Activated CD4-positive, alpha-beta T cell treated with anti-CD3 and anti-CD28 coated beads, Interleukin-2, Interleukin-4, amounts not matched to agents 100 ng/mL and 50 ng/mL, durations not matched to agents 16 hours and 8 hours (primary cell): ENCODE measurements at places on chromosomes 7 and 10.

- DNase-seq: no peak
Measured at GRCh38 chr7:5694221-5694754, 87.2 kb downstream of the RNF216 start.

- DNase-seq: peak; percentile 22
Measured at GRCh38 chr7:143884969-143885559, 16.9 kb downstream of the TCAF1 start.

GRCh38 chr7:119271147-119271779 lies 1001.7 kb upstream of the KCND2 start:
- no peak for DNase-seq

- DNase-seq: no peak
Measured at GRCh38 chr7:30463405-30464145, 15.0 kb downstream of the NOD1 start.

- DNase-seq: no peak
Measured at GRCh38 chr10:111370101-111370500, 293.3 kb downstream of the ADRA2A start.

GRCh38 chr10:6494936-6495592 lies 85.0 kb downstream of the PRKCQ start:
- DNase-seq: peak; percentile 63

GRCh38 chr7:102842284-102842683 lies 70.5 kb upstream of the LRRC17 start:
- DNase-seq: no peak

- DNase-seq: no peak
Measured at GRCh38 chr7:149854611-149855360, 16.6 kb downstream of the ZNF862 start.

DNA sequence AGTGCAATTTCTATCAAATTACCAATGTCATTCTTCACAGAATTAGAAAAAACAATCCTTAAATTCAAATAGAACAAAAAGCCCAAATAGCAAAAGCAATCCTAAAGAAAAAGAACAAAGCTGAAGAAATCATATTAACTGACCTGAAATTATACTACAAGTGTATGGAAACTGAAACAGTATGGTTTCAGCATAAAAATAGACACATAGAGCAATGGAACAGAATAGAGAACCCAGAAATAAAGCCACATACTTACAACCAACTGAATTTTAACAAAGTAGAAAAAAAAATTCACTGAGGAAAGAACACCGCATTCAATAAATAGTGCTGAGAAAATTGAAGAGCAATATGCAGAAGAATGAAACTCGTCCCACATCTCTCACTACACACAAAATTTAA lies 142.0 kb upstream of the CHRM2 start:
- no peak for DNase-seq

DNA sequence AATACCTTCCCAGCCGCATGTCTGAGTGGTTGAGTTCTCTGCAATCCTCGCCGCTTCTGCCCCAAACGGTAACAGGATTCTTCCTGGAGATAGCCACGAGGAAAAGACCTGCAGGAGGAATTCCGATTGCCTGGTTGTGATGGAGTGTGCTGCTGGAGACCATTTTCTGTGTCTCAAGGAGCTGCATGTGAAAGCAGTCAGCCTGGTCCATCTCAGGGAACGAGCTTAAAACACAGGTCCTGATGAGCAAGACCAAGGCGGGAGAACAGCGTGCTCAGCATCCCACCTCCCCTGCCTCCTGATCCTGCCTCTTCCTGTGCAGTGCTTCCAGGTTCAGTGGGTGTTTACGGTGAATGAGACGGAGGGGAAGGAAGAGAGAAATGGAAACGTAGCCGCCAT lies 26.5 kb downstream of the VIPR2 start:
- no peak for DNase-seq

GRCh38 chr10:24008164-24009091 lies 200.5 kb upstream of the KIAA1217 start:
- DNase-seq: no peak

DNA sequence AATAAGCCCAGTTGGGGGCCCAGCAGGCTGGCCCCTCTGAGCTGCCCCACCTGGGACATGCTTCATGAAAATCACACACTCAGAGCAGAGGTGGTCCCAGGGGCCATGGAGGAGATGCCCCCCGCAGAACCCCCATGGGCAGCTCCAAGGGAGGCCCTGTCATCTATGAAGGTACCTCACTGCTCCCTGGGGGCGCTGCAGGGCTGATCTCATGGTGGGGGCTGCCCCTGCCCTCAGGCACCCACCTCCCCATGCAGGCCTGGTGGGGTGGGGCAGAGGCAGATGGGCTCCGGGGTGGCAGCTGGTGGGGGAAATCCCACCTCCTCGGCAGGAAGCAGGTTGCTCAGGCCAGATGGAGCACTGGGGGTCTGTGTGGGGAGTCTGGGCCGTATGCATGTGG lies 60.5 kb downstream of the YKT6 start:
- DNase-seq: no peak

DNA sequence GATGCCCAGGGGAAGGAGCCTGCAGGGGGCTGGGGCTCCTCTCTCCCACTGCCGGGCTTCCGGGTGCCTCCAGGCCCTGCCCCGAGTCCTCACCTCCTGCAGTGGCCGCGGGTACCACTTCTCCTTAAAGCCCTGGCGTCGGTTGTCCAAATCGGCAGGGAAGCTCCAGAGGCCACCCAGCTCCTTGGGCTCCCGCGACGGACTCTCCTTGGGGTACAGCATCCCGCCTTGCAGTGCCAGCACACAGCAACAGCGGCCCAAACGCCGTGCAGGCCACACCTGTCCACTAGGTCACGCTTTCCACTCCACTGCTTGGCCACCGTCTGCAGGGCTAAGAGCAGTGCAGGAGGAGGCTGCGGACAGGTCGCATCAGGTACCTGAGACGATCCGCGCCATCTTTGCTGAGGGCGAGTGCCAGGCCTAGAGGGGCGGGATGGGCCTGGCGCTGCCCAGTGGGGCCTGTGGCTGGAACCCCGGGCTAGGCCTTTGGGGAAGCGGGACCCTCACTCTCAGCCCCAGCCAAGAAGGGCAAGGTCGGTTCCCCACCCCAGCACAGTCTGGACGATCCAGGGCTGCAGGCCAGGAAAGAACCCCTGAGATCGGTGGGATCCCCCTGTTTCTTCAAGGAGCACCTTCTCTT lies 47.7 kb upstream of the ZNF479 start:
- no peak for DNase-seq

GRCh38 chr7:47150497-47151260 lies 431.2 kb downstream of the TNS3 start:
- no peak for DNase-seq

DNA sequence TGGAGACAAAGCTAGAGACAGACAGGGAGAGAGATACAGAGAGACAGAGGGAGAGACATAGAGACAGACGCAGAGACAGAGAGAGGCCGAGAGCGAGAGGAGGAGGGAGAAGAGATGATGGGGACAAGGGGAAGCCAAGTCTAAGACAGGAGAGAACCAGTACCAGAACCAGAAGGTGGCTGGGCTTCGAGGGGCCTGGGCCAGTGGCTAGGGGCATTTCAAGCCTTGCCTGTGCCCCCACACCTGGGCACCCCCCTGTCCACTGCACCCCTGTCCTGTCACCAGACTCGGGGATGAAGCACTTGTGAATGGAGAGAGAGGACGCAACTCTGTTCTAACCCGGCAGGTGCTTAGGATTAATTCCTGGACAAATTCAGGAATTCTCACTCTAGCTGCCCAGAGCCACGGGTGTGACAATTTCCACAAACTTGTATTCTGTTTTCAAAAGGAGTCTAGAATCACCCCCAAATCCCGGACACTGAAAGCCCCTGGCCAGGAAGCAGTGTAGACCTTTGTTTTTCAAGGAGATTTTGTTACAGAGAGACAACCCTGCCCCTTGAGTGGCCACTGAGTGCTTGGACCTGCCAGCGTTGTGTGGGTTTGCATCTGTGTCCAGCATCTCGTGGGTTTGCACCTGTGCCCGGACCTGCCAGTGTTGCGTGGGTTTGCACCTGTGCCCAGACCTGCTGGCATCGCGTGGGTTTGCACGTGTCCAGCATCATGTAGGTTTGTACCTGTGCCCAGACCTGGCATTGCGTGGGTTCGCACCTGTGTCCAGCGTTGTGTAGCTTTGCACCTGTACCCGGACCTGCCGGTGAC lies 157.3 kb downstream of the WDR37 start:
- no peak for DNase-seq

- DNase-seq: no peak
Measured at GRCh38 chr7:137943132-137943551, 58.7 kb downstream of the CREB3L2 start.

- DNase-seq: no peak
Measured at GRCh38 chr7:2936891-2937580, 92.9 kb upstream of the GNA12 start.

GRCh38 chr10:104472505-104472904 lies 118.9 kb downstream of the CFAP58 start:
- no peak for DNase-seq

GRCh38 chr7:34044734-34045353 lies 139.5 kb downstream of the BMPER start:
- no peak for DNase-seq

GRCh38 chr10:47376522-47377220 lies 7.4 kb downstream of the ZNF488 start:
- DNase-seq: no peak

- DNase-seq: no peak
Measured at GRCh38 chr7:158856883-158857668, 718 bp downstream of the DYNC2I1 start.

DNA sequence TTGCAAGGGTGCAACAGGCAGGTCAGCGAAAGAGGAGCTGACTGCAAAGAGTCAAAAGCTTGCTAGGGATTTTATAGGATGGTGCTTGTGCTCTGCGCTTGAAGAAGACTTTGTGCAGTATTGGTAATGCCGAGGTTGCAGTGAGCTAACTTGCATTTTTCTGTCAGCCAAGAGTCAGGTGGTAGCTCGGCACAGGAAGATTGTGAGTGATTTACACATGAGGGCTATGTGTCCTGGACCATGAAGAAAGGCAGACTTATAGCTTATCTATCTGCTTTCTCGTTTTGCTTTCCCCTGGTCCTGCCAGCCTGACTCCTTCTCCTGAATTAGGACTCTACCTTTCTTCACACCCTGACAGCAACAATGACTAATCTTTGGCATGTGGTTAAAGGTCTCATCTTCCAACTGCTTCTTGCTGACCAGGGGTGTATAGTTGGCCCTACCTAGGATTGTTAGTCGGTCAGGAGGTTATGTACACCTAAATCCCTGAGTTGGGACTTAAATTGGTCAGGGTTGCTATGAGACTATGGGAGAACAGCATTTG lies 4.1 kb upstream of the SYPL1 start:
- no peak for DNase-seq

DNA sequence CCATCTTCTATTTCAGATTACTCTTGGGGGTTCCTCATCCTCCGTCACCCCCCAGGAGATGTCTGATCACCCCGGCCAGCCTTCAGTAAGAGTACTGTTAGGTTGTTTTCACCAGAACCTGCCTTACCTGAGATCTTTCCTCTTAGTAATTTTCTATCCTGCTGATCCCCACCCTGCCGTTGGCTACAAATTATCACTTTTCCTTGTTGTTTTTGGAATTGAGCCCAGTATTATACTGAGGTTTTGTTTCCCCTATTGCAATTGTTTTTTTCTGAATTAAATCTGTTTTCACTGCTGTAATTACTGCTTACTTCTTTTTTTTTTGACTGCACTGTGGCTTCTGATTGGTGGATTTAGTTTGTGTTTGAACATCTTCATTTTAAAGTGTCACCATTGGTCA lies 14.7 kb downstream of the SPAM1 start:
- no peak for DNase-seq

DNA sequence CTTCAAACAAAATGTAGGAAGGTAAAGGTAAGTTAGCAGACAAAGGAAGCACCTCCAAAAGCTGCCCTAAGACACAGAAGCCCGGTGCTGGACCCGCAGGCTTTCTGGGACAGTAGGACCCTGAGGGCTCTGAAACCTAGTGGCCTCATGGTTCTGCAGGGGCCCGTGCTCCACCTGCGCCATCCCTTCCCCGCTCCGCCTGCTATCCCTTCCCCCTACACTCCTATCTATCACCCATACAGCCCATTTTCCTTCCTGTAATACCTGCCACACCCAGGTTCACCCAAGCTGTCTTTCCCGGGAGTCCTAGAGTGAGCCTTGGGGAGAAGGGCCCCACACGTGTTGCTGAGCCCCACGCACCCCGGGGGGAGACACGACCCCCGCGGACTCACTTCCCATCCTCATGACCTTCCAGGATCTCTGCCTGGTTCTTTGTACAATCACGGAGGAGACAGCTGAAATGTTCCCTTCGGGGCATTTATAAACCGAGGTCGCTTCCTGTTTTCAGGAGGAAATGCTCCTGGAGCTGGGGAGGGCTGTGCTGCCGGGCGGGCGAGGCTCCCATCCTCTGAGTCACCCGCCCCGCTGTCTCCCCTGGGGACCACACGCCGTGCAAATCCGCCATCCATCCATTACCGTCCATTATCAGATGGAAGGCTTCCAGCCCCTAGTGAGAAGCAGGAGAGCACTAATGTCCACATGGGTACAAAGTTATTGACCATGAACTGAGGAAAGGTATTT lies 251.7 kb upstream of the PITRM1 start:
- DNase-seq: no peak

GRCh38 chr10:102776779-102777456 lies 33.2 kb downstream of the WBP1L start:
- DNase-seq: no peak

DNA sequence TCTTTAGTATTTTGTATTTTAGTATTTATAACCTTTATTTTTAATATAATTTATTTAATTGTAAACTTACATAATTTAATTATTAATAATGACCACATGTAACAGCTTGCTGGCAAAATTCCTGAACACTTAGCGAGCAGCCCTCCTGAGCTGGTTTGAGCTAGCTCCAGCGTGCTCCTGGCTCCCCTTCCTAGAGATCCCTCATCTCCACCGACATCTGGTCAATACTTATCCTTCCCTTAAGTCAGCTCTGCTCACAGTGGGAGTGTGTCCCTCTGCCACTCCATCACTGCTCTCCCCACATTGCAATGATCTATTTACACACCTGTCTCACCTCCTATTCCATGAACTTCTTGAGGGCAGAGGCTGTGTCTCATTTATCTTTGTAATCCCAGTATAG lies 20.6 kb upstream of the TBXAS1 start:
- DNase-seq: no peak

DNA sequence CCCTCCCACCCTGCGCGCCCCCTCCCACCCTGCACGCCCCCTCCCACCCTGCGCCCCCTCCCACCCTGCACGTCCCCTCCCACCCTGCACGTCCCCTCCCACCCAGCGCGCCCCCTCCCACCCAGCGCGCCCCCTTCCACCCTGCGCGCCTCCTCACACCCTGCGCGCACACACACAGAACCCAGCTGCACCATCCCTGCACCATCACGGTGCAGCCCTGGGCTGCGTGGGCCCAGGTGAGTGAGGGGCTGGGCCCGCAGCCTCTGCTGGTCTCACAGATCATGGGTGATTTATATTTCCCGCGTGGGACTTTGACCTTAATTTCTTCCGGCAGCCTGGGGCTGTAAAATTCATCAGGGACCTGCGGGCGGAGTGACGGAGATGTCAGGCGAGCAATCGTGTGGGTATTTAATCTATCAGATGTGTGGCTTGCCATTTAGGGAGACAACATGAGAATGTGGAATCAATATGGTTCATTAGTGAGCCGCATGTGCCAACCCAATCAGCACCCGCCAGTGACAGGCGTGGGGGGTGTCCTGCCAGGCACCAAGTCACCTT lies 57.7 kb downstream of the C10orf105 start:
- no peak for DNase-seq
